GDM1 (cell line): ENCODE measurements at places on chromosomes 7 and 10.

DNA sequence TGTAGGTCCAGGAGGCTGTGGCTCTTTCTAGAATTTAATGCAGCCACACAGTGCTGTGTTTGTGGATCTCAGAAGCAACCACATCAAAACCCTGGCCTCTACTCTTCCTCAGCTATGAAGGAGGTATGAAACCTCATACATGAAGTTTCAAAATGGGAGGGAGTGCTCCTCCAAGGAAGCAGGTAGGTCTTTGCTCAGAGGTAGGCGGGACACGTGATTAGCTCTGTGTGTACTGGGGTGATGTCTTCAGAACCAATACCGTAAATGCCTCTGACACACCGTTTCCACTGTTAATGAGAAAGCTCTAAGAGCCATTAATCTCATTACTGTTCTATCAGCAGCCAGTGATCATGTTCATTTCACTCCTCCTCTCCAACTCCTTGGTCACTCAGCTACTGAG, 126.1 kb downstream of the PLXNA4 start:
- no peak for DNase-seq

GRCh38 chr10:88802523-88803285, at the start of gene LIPM:
Gene LIPM (plus strand): TSS chr10:88802730. CDS start chr10:88802897, 167 bp downstream.
- no peak for DNase-seq

- DNase-seq, result no peak
Measured at GRCh38 chr7:50404392-50404791, 45.8 kb downstream of the FIGNL1 start.

DNA sequence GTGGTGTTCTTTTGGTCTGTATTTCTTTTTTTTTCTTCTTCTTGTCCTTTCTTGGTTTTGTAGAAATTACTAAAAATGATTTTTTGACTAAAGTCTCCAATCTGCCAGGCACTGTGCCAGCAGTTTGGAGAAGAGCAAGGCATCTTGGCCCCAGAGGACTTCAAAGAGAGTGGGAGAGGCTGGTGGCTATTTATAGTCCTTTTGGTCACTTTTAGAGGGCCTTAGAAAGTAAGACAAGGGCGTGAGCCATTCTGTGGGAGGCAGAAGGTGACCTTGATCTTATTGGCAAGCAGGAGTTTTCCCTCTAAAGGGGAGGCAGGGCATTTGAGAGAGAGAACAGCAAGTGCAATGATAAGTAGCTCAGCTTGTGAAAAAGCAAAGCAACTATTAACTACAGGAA, 211.9 kb downstream of the GALNT17 start:
- DNase-seq, result no peak

DNA sequence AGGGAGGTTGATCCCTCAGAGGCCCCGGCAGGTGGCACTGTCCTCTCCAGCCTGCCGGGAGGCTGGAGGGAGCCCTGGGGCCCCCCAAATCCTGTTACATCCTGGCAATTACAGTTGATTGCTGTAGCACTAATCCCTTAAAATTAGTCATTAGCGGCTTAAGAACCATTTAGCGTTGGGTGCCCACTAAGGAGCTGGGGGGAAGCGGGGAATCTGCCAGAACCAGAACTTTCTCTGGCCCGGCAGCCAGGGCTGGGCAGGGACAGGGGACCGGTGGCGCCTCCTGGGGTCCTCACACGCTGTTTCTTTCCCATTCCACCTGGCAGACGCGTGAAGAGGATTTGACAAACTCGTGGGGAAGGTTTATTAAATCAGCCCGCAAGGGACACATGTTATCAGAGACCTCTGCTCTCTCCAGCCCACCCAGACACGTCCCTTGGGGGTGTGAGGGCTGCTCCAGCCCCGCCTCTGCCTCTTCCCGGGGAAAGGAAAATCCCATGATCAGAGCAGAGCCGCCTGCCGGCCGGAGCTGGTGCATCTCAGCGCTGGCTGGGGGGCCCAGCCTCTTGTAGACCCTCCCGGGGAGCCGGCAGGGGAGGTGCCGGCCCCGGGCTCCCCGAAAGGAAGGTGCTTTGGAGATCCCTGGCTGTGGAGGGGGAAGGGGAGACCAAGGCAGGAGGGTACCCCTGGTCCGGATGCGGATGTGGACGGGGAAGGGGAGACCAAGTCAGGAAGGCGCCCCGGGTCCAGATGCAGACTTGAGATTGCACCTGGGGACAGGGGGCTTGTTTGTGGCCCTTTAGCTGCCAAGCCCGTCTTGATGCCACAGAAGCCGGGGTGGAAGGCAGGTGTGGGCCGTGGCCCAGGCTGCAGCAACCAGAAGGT, 142.7 kb downstream of the ELFN1 start:
- DNase-seq, result no peak

GRCh38 chr7:158843771-158844170, 12.6 kb upstream of the DYNC2I1 start:
- no peak for DNase-seq

- DNase-seq, result no peak
Measured at GRCh38 chr10:78802431-78802830, 266.3 kb upstream of the ZMIZ1 start.

DNA sequence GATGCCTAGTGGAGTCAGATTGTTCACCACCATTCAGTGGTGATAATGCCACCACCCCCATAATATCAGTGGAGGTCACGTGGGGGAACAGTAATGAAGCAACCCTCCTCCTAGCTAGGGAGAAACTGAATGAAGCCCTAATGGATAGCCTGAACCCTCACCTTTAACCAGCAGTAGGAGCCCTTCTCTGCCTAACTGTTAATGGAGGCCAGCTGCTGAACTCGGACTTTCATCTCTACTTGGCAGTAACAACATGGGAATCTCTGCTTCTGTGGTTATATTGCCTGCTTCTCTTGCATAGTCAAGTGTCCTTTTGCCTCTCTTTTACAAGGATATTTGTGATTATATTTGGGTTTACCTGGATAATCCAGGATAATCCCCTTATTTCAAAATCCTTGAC, 1097.9 kb downstream of the REEP3 start:
- no peak for DNase-seq

DNA sequence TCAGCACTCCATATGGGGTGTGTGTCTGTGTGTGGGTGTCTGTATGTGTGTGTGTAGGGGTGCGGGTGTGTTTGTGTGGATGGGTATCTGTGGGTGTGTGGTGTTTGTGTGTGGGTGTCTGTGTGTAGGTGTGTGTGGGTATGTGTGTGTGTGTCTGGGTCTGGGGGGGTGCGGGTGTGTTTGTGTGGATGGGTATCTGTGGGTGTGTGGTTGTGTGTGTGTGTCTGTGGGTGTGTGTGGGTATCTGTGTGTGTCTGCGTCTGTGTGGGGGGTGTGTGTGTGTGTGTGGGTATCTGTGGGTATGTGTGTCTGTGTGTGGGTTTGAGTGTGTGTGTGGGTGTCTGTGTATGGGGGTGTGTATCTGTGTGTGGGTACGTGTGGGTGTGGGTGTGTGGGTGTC, 148.7 kb downstream of the RGS10 start:
- DNase-seq, result no peak

- DNase-seq, result no peak
Measured at GRCh38 chr10:113927440-113927839, 73.0 kb downstream of the NHLRC2 start.

DNA sequence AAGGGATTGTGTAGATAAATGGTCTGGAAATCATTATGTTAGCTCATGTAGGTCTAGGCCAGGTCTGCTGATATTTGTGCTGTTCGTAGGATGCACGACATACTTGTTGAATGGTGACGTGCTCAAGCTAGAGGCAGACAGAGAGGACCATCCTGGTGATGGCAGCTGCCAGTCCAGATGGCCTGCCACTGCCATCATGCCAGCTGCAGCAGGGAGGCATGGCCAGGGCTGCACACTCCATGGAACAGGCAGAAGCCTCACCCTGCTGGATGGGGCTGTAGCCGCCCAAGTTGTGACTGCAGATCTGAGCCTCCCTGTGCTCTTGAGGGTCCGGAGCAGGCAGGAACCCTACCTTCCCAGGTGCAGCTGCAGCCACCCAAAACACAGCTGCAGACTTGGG, 80.3 kb downstream of the SPDYE5 start:
- no peak for DNase-seq

DNA sequence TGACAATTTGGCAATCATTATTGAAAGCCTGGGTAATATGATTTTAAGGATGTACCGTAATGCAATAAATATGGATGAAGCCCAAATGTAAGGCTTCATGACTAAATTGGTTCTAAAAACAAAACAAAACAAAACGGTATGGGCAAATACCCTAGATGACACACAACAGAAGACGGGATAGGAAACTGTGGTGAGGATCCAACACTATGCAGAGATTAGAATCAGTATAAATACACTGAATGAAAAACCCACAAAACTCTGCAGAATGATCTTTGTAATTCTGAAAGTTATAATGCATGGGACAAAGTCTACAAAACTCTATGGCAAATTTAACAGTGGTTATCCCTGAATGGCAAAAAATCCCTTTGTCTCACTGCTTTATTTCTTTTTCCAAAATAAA, 57.6 kb downstream of the MALSU1 start:
- DNase-seq, result no peak

- DNase-seq, result no peak
Measured at GRCh38 chr10:47357131-47357582, 9.0 kb downstream of the RBP3 start.

DNA sequence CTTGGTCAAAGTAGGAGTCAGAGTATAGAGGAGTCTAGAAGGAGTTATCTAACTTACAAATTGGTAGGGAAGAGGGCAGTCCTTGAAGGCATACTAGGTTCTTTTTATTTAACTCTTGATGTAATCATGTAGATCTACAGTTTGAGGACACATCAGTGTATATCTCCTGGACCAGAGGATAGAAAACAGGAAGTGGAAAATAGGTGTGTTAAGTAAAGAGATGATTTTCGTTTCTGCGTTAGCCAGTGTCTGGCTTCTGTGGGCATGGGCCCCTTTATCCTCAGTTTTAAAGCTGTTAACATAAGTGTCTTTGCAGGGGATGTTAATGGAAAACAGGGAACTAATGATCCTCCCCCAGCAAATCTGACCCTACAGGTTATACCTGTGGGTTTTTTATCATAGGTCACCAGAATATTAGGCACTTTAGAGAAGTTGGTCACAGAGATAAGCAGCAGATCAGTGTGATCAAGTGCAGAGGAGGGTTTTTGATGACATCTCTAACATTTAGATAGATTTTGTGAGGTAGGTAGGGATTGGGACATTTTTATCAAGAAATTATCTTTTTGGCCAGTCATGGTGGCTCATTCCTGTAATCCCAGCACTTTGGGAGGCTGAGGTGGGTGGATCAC, 58.6 kb upstream of the PRSS1 start:
- DNase-seq, result no peak

- no peak for DNase-seq
Measured at GRCh38 chr10:67785098-67785497, 52.9 kb downstream of the DNAJC12 start.

- DNase-seq, result peak; percentile 41
Measured at GRCh38 chr10:124632064-124632531, 112.1 kb downstream of the FAM53B start.

- DNase-seq, result no peak
Measured at GRCh38 chr10:7185367-7185690, 225.5 kb downstream of the SFMBT2 start.

DNA sequence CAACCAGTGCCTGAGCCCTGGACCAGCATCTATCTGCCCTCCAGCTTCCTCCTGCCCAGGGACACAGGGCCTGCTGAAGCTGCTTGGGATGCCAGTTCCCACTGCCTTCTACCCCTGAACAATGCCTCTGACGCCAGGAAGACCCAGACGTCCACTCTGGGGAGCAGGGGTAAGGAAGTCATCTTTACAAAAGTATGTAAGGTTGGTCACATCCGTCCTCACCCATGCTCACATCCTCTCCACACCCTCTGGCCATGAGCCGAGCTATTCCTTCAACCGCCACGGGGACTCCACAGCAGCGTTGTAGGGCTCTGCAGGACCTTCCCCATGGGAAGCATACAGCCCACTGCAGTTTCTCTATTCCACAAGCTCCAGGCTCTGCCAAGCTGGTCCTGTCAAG, 58.5 kb downstream of the CLRN3 start:
- DNase-seq, result no peak

DNA sequence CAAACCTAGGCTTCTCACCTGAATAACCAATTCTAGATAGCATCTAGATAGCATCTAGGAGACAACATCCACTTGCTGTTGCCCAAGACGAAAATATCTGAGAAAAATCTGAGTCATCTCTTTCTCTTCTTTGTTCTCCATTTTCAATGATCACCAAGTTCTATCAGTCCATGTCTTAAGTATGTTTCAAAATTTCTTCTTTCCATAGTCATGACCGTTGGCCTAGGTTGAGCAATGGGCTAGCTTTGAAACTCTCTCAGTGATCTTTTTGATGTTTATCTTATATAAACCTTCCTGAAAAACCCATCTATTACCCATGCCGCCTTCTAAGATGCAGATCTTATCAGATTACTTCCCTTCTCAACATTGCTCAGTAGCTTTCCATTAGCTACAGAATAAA, 23.4 kb upstream of the CASD1 start:
- DNase-seq, result no peak

GRCh38 chr7:33813331-33813730, 92.0 kb upstream of the BMPER start:
- no peak for DNase-seq

GRCh38 chr10:13862546-13863233, 275.9 kb downstream of the PRPF18 start:
- DNase-seq, result no peak

- DNase-seq, result no peak
Measured at GRCh38 chr7:104275900-104276299, 52.5 kb upstream of the LHFPL3 start.

GRCh38 chr7:103912891-103913605, 76.4 kb downstream of the RELN start:
- no peak for DNase-seq

- no peak for DNase-seq
Measured at GRCh38 chr10:12750526-12751201, 250.8 kb downstream of the CCDC3 start.

DNA sequence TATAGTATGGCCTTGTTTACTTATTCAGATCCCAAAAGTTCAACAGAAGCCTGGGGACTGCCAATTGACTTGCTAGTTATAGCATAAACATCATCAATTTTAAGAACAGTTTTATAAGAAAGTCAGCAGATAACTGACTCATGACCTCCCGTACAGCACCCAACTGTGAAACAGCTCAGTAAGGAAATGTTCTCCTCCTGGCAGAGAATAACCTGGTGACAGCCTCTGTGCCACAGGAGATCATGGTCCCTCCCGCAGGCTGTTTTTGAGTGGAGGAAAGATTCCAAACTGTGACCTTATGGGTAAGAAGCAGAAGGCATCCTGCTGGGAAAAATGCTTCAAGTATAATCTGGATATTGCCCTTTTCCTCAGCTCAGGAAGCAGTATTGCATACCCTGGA, 182.5 kb downstream of the SEMA3D start:
- no peak for DNase-seq

GRCh38 chr10:4701016-4701415, 125.0 kb upstream of the AKR1E2 start:
- DNase-seq, result no peak

- no peak for DNase-seq
Measured at GRCh38 chr7:3080106-3080505, 36.4 kb upstream of the CARD11 start.

- DNase-seq, result no peak
Measured at GRCh38 chr10:97896756-97897358, 47.2 kb downstream of the GOLGA7B start.

- DNase-seq, result no peak
Measured at GRCh38 chr10:110304394-110304779, 333 bp downstream of the SMNDC1 start.
